ENCODE measurements at places on chromosomes 1 and 21.
A peak's percentile ranks its signal among the peaks of the same experiment; 100 is the strongest.

- DNase-seq: no peak
Measured at GRCh38 chr1:156490401-156491032, 10.1 kb downstream of the MEF2D start.

- DNase-seq: no peak
Measured at GRCh38 chr1:78730054-78730453, 80.4 kb downstream of the IFI44 start.

- DNase-seq: no peak
Measured at GRCh38 chr1:48803474-48803873, 26.8 kb upstream of the BEND5 start.

GRCh38 chr21:44682580-44683151 lies 703 bp upstream of the KRTAP12-1 start:
- DNase-seq: no peak

DNA sequence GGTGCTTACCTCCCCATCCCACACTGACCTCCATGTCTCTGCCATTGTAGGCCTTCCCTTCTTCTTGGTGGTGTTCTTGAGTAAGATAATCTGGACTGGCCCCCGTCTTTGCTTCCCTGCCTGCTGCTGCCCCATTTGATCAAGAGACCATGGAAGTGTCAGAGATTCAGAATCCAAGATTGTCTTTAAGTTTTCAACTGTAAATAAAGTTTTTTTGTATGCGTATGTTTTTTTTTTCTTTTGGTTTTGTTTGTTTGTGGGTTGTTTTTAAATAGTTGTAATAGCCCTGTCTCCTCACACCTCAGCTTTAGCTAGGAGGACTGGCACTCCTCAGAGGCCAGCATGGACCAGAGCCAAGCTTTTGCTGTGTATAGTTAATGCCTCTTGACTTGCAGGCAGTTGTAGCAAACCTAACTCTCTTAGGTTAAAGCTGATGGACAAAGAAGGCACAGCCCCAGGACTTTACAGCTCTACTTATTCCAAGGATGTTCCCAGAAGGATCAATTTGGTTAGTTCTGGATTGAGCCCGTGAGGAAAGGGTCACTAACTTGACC lies 5.6 kb upstream of the YBX1 start:
- no peak for DNase-seq

DNA sequence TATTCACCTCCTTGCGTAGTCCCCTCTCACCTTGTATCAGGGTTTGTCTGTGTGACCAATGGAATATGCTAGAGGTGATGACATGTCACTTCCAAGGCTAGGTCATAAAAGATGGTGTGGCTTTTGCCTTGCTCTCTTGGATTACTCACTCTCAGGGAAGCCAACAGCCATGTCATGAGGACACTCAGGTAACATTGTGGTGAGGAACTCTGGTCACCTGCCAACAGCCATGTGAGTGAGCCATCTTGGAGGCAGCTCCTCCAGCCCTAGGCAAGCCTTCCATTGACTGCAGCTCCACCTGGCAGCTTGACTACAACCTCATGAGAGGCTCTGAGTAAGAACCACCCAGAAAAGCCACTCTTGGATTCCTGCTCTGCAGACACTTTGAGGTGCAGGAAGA lies 11.0 kb upstream of the HEYL start:
- no peak for DNase-seq

DNA sequence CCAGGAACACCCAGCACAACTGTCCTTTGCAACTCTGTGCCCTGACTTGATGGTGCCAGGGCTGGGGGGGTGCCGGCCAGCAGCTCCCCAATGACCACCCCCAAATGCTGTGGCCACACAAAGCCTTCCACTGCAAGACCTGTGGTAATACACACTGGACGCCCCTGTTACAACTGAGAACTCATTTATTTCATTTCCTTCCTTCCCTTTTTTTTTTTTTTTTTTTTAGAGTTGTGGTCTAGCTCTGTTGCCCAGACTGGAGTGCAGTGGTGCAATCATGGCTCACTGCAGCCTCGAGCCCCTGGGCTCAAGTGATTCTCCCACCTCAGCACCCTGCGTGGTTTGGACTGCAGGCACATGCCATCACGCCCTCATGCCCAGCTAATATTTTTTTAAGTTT lies 25.2 kb downstream of the TP73 start:
- DNase-seq: no peak

GRCh38 chr1:220772846-220773245 lies 13.9 kb upstream of the MTARC1 start:
- no peak for DNase-seq

DNA sequence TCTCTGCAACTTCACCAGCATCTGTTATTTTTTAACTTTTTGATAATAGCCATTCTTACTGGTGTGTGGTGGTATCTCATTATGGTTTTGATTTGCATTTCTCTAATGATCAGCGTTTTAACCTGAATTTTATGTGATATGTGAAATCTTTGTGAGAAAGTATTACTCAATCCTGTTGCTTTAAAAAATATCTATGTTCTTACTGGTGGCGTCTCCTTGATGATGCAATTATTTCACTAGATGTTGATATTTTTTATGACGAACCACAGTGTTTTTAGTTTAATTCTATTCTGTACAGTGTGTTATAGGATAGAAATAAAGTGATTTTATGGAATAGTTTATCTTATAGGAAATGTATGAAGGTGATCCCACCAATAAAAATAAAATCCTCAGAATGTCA lies 54.7 kb upstream of the GPR88 start:
- DNase-seq: no peak

DNA sequence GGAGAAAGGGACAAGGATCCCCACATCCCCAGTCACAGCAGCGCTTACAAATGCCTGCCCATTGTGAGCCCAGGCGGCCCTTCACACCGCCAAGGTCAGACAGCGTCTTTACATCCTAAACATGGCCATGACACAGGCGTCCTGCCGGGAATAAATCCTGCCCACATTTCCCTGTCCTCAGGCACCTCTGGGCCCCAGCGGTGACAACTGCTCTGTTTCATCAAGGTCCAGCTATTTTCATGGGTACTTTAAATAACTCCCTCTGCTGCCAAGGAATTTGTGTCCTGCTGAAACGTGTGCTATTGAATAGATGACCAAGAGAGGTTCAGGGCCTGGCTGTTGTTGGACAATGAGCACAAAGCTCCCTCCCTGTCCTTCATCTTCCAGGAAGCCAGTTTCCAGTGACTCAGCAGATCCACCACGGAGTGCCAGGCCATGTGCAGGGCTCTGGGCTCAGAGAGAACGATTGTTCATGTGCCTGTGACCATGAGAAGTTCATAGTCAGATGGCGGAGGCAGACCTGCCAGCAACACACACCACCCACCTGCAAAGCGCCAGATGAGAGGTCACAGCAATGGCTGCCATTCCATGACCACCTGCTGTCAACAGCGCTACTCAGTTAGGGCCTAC lies 195.8 kb downstream of the MATN1 start:
- DNase-seq: no peak

DNA sequence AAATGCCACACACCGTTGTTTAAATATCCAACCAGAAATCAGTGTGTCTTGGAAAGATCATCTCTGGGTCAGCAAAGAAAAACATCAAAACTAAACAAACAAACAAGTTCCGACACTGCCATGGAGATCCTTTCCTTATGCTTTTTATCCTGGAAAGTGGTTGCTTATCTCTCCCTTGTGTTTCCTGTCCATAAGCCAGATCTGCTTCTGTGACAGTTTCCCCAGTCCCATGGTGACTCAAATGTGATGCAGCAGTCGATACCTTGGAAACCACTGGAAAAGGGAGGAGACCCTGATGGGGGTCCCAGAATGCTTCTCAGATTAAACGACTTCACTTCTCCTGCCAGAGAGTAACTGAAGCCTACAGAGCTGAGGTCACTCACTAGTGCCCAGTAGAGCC lies 94.7 kb downstream of the DMRTA2 start:
- DNase-seq: no peak

GRCh38 chr1:195597891-195598290 lies 1010.3 kb downstream of the KCNT2 start:
- no peak for DNase-seq

- no peak for DNase-seq
Measured at GRCh38 chr1:202862679-202863560, 26.0 kb downstream of the RABIF start.

- DNase-seq: no peak
Measured at GRCh38 chr1:161083748-161084596, 5.4 kb downstream of the NECTIN4 start.

DNA sequence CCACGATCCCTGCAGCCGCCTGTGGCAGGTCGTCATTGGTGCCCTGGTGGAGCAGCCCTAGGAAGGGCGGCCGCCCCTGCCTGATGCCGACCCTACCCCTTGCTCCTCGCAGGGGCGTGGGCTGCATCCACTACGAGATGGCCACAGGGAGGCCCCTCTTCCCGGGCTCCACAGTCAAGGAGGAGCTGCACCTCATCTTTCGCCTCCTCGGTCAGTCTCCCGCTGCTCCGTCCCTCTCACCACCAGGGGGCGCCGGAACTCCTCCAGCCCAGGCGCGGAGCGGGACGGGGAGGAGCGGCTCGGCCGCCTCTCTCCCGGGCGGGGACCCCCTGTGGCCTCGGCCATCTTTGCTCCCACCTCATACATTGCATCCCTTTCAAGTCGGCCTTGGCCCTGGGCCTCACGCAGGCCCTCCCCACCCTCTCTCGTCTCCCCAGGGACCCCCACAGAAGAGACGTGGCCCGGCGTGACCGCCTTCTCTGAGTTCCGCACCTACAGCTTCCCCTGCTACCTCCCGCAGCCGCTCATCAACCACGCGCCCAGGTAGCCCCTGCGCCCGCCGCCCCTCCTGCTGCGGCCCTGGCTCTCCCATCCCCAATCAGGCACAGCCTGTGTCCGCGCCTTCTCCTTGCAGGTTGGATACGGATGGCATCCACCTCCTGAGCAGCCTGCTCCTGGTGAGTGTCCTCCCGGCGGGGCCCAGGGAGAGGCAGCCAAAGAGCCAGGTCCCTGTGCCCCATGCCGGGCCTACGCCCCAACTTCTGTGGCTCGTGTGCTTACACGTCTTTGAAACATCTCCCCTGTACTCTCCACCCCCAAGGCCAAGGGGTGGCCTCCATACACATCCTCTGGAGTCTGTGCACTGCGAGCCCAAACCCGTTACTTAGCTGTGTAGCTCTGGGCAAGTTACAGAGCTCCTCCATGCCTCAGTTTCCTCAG lies 24.7 kb downstream of the CDK18 start:
- DNase-seq: peak; percentile 80

DNA sequence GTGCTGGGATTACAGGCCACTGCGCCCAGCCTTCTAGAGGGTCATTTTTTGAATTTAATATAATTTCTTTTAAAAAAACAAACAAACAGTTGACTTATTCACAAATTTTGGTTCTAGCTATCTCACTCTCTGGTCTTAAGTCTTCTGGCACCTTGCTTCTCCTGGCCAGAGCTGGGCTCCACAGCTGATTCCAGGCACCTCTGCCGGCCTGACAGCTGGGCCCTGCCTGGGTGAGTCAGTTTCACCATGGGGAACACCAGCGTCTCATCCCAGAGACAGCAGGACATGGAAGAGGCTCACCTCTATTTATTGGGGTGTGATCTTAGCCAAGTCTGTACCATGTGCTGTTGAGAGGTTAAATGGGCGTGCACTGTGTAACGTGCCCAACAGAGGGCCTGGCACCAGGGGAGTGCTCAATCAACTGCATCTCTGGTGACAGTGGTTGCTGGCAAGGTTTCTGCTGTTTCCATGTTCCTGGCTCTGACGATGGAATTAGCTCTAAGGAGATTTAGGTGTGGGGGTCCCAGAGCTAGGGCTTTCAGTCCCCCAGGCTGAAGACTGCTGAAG lies 956 bp downstream of the CPLANE2 start:
- DNase-seq: peak; percentile 52

GRCh38 chr1:23930270-23930669 lies 17.1 kb upstream of the CNR2 start:
- DNase-seq: no peak

DNA sequence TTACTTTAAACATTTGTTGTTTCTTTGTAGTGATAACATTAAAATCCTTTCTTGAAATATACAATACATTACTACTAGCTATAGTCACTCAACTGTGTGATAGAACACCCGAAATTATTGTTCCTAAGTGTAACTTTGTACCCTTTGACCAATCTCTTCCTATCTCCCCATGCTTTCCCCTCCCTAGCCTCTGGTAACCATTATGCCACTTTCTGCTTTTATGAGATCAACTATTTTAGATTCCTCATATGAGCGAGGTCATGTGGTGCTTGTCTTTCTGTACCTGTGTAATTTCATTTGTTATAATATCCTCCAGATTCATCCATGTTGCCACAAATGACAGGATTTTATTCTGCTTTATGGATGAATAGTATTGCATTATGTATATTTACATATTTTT lies 629.0 kb downstream of the USP25 start:
- DNase-seq: no peak

All from activated CD4-positive, alpha-beta T cell treated with anti-CD3 and anti-CD28 coated beads, Interleukin-2, amount 50 U/mL, for 4 hours (primary cell).